Hematopoietic multipotent progenitor cell treated with erythropoietin and hydrocortisone succinate and interleukin-3 and kit ligand, for 8 days (in vitro differentiated cells): ENCODE measurements at places on chromosomes 11 and 22.
A peak's percentile ranks its signal among the peaks of the same experiment; 100 is the strongest.

DNA sequence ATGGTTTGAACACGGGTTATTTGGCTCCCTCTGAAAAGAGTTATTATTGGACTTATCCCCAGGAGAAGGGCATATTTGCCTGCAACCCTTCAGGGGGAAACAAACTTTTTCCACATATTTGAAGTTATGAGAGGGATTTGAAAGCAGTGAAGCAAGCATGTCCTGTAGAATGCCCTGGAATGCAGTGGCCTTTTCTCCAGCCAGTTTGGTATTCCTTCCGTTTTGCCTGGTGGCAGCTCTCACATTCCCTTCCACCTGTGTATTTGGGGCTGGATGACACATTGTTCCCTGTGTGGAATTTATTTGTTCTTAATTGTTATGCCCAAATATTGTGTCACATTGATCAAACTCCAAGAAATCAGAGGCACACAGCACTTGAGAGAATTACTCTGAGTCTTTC lies 59.0 kb downstream of the OSBP2 start:
- DNase-seq, result no peak

GRCh38 chr22:48844056-48844675 lies 983.5 kb downstream of the BRD1 start:
- DNase-seq, result no peak

DNA sequence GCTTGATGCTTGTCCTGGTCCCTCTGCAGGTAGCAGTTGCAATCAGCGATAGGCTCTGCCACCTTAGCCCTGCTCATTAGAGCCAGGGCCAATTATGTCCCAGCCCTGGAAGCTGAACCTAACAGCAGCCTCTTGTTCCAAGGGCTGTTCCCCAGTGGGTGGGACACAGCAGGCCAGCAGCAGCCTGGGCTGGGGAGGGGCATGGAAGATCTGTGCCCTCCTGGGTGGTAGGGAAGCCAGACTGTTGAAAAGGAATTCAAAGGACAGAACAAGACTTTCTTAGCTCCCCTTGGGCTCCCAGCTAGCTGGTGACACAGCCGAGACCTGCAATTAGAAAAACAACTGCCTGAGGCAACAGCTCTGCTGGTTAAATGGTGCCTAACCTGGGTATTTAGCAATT lies 17.4 kb downstream of the DRD2 start:
- no peak for DNase-seq

GRCh38 chr22:28132466-28132865 lies 213.4 kb upstream of the PITPNB start:
- no peak for DNase-seq

GRCh38 chr11:31236143-31236542 lies 133.4 kb downstream of the DCDC1 start:
- peak; percentile 3 for DNase-seq

GRCh38 chr22:27220339-27220738 lies 563.0 kb downstream of the MIAT start:
- DNase-seq, result no peak

DNA sequence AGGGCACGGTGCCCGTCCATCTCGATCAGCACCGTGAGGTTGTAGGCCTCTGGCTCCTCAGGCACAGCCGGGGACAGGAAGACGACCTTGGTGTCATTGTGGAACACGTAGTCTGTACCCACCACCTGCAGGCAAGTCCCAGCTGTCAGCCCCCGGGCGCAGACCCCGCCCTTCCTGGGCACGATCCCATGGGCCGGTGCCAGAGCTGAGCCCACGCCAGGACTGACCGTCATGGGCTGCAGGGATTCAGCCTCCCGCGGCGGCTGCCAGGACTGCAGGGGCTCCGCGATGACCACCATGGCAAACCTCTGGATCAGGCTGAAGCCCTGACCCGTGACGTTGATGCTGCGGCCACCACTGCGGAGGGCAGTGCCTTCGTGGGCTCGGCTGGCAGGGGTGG lies 11.8 kb upstream of the MAPK11 start:
- no peak for DNase-seq

DNA sequence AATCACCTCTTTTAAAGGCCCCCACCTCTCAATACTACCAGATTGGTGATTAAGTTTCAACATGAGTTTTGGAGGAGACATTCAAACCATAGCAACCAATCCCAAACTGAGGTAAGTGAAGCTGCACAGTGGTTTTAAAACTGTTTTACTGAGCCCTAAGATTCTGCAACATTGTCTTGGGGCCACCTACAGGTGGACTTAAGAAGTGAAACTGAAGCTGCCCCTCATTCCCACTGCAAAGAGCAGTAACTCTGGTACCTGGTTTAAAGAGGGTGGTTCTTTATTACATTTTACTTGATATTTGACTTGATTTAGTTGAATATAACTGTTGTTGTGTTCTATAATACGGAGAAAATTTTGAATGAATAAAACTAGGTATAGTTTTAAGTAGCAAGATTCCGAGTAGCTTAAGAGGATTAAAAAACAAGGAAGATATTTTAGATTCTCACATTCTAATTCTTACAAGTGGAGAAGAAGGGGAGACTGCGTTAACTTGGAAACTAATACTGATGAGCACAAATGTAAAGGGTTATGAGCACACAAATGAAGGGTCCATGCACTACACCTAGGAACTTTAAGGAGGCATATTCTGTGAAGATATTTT lies 26.7 kb downstream of the SYT9 start:
- peak; percentile 28 for DNase-seq
